ENCODE measurements at places on chromosomes 3 and 15.

DNA sequence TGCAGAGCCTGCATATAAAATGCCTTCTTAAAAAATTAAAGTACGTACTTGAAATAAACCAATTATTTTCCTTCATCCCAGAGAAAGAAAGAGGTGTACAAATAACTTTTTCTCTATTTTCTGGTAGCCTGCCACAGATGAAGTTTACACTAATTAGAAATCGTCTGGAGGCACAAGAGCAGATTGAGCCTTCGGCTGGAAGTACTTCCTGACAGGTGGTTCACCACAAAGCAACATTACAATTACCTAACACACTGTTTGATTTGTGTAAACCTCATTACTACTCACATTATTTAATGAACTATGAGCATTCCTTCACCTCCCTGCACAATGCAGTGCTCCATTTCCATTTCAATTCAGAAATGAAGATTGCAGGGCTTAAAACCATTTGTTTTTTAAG, 856.1 kb downstream of the SI start:
- DNase-seq: no peak

GRCh38 chr3:25438791-25439555, 10.9 kb downstream of the RARB start:
- no peak for DNase-seq

DNA sequence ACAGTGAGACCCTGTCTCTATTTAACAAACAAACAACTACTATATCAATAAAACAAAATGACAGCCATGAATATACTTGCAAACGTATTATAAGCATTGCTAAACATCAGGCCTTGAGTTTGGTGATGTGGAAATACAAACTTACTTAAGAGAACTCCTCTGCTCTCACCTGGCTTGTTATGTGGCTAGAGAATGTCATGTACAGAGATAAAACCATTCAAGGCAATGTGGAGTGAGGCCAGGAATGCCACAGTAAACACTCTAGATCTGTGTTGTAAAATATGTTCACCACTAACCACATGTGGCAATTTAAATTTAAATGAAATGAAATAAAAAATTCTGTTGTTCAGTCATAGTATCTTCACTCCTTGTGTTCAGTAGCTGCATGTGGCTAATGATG, 22.7 kb upstream of the RARB start:
- DNase-seq: no peak

DNA sequence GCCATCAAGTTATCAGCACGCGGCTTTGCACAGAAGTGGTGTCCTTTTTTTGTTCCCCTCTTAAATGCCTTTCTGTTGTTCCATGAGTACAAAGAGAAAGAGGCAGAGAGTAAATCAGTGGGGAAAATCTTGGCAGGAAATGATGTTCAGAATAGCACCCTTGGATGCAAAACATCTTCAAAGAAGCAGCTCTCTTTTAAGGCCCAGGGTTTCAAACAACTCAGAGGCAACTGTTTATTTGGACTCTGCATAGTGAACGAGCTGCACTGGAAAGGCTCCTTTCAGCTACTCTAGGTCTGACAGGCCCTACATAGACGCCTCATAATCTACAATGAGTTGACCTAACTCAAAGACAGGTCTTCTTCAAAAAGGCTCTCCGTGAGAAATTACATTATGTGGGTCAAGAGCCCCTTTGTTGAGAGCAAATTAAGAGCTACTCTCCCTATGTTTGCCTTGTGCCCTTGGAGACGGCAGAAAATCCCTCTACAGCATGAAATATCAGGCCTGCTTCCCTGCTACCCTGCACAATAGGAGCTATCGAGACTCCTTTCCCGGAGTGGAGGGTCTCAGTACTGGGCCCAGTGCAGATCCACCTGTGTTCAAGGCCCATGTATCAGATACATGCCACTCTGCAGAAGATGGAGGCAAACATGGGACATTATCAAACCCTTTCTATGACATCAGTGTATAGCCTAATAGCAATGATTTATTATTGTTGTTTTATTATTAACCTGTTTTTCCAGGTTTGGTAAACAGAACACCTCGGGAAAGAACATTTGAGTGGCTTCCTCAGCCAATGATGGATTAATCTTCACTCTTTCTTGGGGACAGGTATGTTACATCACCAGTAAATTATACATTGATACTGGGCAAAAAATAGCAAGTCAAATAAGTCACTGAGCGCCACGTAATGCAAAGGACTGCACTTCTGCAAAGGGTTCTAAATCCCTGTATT, 53.1 kb downstream of the HEG1 start:
- peak; percentile 26 for DNase-seq

DNA sequence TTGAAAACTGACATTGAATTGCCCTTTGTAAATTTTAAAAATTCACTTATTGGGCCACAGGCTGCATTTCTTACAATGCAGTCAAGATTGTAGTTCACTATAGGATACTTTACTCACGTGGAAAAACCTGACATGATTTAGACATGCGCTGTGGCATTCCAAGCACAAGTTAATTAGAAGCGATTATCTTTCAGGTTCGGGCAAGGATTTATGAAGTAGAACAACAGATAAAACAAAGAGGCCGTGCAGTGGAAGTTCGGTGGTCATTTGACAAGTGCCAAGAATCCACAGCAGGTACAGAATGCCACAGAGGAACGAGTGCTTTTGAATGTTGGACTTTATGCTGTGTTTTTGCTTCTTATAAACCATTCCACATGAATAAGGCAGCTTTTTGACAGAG, 37.8 kb downstream of the GPR171 start:
- DNase-seq: no peak

DNA sequence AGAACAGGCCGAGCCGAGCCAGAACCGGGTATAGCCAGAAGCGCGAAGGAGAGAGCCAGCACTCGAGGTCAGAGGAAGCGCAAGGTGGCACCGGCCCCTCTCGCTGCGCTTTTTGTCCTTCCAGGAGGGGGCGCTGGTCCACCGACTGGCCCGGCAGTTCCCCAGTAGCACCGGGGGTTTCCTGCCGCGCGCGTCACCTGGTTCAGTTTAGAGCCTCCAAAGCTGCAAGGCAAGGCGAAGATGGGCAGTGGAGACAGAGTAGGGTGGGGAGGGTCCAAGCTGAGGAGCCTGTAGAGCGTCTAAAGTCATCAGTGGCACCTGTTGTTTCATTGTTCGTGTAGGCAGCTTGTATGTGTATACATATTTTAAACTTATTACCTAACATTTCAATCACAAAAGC, 7.6 kb upstream of the NR2E3 start:
- DNase-seq: no peak

DNA sequence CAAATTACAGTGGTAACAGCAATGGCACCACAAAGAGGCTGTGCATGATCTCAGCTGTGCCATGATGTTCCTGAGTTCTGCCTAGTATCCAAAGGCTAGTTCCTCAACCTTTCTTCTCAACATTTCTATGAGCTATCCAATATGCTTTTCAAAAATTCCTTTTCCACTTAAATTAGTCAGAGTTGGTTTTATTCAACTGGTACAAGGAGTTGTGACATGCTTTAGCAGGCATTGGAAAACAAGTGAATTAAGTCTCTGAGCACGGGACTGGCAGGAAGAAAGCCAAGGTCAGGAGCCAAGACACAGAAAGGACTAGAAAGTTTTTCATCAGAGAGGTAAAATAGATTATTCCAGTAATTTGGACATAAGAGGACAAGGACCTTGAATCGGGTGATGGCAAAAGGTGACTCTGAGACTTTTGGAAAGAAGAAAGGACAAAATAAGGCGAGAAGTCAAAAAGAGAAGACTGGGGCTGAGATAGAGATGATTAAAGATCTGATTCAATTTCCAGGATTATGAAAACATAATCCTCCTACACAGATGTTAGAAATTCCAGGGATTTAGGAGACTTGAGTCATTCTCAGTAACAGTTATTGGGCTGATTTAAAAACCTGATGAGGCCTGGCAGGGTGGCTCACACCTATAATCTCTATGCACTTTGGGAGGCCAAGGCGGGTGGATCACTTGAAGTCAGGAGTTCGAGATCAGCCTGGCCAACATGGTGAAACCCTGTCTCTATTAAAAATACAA, 36.1 kb downstream of the PBRM1 start:
- DNase-seq: no peak

Data from left lung (tissue), 14 donors.